ENCODE measurements at places on chromosomes 7 and 10.

- DNase-seq: no peak
Observed at GRCh38 chr7:51280156-51280555, 36.5 kb downstream of the COBL start.

GRCh38 chr10:109358325-109358724, 565.0 kb downstream of the XPNPEP1 start:
- DNase-seq: no peak

DNA sequence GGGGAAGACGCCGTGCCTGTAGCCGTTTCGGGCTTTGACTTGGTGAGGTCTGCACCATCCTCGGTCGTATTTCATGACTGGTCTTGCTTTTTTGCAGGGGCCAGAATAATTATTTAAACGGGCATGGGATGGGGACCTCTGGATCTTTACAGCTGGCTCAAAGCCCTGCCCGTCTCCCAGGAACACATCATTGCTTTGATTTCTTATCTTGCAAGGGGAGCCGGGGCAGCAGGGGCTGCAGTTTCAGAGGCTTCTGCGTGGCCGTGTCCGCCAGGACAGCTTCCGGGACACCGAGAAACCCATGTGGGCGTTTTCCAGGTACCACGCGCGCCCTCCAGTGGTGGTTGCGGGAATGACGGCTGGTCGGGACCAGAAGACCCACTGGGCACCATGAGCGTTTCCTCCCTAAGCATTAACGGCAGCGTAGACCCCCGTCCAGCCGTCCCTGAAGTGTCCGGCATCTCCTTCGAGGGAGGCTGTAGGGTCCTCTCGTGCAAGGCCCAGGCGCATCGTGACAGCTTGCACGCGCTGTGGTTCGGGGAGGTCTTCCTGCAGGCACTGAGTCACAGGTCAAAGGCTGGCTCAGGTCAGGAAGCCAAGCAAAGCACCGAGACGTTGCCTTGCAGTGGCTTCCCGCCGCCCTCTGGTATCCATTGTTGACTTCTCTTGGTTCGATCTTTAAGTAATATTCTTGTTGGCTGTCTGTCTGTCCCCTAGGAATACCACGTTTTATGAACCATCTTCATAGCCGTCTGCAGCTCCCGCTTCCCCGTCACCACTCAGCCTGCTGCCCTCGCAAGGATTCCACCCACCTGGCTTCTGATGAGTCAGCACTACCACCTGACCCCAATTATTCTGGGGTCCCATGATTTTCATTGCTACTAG, 16.2 kb upstream of the ZFAND2A start:
- DNase-seq: peak; percentile 70

DNA sequence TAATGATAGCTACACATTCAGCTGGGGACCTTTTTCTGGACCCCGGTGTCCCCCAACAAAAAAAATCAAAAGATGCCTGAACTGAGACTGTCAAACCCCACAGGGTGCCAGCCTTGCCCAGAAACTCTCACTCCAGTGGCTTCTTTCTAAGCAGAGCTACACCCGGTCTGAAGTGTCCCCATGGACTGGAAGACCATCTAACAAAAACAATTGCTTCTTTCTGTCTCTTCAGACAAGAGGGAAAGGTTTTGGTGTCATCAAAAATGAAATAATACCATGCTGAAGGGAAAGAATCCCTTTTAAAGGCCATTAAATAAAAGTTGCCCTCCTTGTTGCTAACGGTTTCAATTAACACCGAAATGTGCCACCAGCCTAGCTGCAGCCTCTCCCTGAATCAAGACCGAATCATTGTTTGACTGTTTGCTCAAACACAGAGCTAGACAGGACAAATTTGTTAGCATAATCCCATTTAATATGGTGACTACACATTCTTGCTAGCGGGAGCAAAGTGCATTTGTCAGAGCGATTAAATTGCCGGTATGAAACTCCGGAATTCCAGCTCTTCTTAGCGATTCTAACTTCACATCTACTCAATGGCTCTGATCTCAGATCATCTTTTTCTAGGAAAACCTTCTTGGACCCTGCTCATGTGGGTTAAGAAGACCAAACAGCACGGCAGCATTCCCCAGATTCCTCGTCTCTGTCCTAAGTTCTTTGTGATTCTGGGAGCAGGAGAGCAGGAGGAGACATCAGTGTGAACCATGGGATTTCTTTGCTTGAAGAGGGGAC, 397.5 kb upstream of the PRKCQ start:
- DNase-seq: no peak

DNA sequence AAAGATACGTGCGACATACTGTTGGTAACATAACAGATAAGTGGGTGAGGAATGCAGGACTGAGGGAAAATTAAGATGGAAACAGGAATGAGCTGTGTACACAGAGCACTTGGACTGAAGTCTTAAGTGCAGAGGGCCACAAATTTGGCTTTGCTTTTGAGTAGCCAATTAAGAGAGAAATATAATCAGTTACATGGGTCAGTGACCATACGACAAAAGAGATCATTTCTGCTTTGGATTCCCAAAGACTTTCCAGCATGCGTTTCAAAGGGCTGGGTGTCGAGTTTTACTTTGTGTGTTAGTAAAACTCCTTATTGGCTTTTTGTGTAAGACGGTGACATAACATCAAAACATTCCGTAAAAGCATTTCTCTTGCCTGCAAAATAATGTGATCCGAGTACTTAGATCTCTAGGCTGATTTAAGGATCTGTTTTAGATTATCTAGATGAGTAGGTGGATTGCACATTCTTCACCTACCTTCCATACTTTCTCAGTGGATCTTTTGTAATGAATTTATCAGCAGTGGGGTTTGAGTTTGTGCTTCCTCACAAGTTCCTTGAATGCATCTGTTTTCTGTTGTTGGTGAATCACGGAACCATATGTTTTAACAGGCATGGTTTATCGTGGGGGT, 7.5 kb downstream of the RABGEF1 start:
- DNase-seq: no peak

- DNase-seq: no peak
Observed at GRCh38 chr7:28032738-28033380, 147.7 kb downstream of the JAZF1 start.

DNA sequence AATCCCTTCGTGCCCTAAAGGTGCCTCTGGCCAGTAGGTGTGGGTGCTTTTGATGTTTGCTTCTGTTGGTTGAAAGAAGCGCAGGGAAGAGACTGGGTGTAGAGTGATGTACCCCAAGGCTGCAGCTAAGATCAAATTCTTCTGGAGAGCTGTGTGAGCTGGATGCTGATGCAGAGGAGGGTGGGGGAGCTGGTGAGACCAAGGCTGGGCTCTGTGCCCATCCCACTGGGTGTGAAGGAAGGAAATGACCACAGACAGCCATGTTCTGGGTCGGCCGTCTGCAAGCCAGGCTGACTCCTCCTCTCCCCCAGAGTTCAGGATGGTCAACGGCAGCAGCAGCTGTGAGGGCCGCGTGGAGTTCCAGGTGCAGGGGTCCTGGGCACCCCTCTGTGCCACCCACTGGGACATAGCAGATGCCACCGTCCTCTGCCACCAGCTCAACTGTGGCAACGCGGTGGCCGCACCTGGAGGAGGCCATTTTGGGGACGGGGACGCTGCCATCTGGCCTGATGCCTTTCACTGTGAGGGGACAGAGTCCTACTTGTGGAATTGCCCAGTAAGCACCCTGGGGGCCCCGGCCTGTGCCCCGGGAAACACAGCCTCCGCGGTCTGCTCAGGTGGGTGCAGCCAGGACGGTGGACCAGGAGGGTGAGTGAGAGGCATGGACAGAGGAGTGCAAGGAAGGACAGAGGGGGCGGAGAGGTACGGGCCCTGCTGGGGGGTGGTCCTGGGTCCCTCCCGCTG, 5.1 kb downstream of the SCART1 start:
- DNase-seq: no peak

- no peak for DNase-seq
Observed at GRCh38 chr7:151665368-151665767, 145.7 kb upstream of the RHEB start.

DNA sequence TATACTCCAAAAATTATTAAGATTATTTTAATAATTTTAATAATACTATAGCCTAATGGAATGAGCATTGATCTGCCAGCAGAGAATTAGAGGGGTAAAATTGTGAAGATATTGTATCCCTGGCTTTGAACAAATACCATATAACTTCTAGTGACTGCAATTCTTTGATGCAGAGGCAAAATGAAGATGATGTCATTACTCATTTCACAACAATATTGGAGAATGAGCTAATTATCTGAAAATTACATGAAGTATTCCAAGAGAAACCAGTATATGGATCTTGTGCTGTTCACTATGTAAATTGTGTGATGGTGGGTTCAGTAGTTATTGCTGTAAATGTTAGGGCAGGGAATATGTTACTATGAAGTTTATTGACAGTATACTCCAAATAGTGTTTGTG, 80.2 kb downstream of the CFTR start:
- no peak for DNase-seq

DNA sequence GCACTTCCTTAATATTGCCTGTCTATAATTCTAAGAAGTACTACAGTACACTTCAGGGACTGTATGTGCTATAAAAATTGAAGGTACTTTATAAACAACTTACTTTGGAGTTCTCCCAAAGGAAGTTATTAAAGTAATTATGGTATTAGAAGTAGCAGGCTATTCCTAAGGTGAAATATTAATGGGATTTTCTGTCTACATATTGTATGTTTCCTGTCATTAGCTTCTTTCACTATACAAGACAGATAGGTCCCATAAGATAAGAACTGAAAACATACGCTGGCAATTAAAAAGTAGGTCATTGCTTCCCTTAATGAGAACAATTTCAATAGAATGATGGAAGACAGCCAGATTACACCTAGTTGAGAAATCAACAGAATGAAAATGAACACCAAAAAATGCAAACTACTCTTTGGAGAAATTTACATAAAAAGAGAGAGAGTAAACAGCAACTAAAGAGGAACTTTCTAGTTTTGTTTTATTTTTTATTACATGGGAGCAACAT, 147.0 kb downstream of the HBP1 start:
- no peak for DNase-seq

- no peak for DNase-seq
Observed at GRCh38 chr10:63446716-63447440, 18.9 kb downstream of the JMJD1C start.

DNA sequence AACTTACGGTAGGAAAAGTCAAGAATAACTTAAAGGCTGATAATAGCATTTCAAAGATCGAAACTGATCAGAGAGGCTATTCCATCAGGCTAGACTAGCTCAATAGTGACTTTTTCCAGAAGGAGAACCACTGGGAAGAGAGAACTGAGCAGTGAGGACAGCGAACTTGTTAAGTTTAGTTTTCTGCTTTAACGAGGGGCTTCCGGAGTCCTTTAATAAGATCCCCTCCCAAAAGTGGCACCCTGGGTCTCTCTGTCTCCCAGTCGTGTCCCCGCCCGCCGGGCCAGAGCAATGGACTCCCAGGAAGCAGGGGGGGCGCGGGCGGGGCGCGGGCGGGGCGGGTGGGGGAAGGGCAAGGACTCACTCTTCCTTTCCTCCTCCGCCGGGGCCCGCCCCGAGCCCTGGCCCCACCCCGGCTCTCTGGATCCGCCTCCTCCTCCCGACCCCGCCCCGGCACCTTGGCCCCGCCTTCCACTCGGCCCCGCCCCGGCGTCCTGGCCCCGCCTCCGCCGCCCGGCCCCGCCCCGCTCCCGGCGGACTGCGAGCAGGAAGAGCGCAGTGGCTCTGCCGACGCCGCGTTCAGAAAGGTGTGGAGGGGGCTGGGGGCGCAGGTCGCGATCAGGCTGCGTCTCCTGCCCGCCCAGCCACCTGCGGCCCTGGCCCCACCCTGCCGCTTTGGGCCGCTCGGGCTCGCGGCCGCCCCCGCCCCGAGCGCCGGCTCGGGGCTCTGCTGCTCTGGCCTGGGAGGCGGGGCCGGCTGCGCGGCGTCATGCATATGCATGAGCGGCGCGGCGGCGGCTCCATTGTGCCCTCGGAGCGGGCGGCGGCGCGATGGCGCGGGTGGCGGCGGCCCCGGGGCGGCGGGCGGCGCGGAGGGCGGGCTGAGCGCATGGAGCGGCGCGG, at the start of gene ZMIZ2:
Gene ZMIZ2 (plus strand): TSS at position 803 of the 903 bp plus-strand sequence. CDS start 7,403 bp downstream, outside the sequence.
- peak; percentile 91 for DNase-seq

DNA sequence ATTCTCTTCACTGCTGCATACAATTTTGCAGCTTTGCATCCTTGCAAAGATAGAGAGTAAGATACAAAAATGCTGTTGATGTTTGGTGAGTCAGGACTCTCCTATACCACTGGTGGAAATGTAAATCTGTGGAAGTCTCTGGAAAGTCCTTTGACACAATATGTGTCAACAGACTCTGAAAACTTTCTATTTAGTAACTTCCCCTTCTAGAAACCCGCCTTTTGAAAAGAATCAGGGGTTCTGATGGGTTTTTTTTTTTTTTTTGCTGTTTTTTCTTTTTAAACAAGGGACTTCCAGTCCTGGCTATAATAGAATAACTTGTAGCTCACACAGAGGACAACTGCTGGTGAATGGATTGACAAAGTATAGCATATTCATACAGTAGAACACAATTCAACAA, 16.4 kb downstream of the NOD1 start:
- no peak for DNase-seq

- no peak for DNase-seq
Observed at GRCh38 chr10:129809841-129810240, 154.2 kb downstream of the EBF3 start.

GRCh38 chr7:103240806-103241205, 56.4 kb upstream of the PMPCB start:
- no peak for DNase-seq

GRCh38 chr10:119680650-119681081, 29.5 kb downstream of the BAG3 start:
- DNase-seq: no peak

DNA sequence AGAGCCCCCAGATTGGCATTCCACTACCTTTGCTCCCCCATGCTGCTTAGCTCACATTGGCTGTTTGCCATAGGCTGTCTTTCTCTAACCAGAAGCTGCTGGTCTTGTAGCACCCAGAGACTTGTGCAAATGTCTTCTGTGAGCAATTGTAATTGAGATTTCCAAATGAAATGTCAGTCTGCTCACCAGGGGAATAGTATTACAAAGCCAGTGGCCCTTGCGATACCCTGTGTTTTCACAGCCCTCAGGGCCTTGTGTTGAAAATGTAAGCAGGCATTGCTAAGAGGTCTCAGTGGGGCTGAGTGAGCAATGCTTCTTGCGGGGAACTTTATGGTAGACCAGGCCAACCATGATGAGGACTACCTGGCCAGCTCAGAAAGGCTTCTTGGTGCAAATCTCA, 746.5 kb downstream of the LRMDA start:
- no peak for DNase-seq

DNA sequence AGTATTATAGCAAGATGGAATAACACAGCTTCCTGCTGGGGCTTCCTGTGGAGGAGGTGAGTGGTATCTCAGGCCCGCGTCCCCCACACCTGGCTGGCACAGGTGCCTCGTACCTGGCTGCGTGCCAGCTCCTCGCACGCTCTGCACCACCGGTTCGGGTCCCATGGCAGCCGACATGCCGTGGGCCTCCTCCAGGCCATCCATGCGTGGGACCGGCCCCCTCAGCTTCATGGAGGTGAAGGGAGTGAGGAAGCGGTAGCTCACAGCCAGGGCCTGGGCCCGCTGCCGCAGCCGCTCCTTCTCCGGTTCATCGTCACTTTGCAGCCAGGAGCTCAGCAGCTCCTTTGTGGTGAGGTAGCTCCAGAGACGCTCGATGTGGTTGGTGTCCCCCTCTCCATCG, 90.4 kb downstream of the ITIH5 start:
- no peak for DNase-seq

GRCh38 chr10:94428766-94429707, 26.7 kb downstream of the TBC1D12 start:
- DNase-seq: no peak

GRCh38 chr7:146115851-146116520, 615 bp upstream of the CNTNAP2 start:
- DNase-seq: no peak

All from CD4-positive, alpha-beta T cell treated with Interleukin-15 for 1 hour (primary cell).